GM12891 (cell line): ENCODE measurements at places on chromosomes 12 and 14.

GRCh38 chr12:19539836-19540235, 100.5 kb downstream of the AEBP2 start:
- no peak for DNase-seq

DNA sequence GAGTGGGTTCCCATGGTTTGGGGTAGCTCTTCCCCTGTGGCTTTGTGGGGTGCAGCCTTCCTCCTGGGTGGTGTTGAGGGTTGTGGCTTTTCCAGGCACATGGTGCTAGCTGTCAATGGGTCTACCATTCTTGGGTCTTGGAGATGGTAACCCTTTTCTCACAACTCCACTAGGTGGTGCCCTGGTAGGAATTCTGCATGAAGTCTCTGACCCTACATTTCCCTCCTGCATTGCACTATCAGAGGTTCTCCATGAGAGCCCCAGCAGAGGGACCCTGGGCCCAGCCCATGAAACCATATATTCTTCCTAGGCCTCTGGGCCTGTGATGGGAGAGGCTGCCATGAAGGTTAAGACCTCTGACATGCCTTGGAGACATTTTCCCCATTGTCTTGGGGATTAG, 1093.3 kb downstream of the SLC16A7 start:
- no peak for DNase-seq

GRCh38 chr12:54217774-54218241, 29.0 kb upstream of the SMUG1 start:
- peak; percentile 41 for DNase-seq

DNA sequence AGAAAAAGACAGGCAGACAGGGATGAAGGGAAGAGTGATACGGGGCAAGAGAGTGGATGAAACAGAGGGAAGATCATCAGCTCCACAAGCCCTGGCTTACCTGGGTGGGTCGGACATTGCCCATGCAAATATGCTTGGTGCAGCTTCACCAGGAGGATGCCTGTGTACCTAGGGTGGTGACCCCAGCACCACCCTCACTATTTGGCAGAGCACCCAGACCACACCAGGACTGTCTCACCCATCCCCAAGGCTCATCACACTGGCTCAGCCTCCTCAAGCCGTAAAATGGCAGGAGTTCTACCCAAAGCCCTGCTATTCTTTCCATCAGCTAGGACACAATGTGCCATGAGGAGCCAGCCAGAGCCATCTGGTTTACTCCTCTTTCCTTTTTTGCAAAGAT, 3.0 kb downstream of the GALNT8 start:
- no peak for DNase-seq

GRCh38 chr14:103026988-103027387, 30.4 kb downstream of the CDC42BPB start:
- DNase-seq, result no peak

DNA sequence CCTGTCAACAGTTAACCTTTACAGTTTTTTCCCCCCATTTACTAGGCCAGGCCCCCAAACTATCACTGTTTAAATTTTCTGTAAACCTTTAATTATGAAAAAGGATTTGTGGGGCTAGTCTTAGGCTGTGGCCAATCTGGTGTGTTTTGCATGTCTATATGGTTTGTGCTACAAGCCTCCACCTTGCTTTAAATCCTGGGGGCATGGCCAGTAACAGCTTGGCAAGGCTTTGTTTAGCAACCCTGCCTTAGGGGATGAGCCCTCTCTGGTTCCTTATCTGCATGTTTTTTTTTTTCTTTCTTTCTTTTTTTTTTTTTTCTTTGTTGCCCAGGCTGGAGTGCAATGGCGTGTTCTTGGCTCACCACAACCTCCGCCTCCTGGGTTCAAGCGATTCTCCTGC, 102.7 kb downstream of the KCNMB4 start:
- DNase-seq, result no peak

DNA sequence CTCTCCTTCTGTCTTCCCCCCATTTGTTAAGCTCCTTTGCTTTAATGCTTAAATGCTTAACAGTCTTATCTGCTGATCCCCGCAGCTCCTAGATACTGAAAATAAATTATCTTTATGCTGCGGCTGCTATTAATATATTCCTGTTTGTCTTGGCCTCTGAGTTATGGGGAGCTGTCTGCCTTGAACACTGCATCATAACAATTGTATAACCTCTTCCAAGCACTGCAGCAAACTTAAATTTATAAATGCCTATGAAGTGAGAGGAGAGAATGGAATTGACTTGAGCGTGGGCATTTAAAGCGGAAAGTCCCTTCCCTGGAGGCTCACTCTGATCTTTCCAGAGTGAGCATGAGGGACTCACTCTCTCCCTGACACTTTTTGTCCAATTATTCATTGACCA, 23.1 kb upstream of the DCP1B start:
- DNase-seq, result no peak

GRCh38 chr14:79661752-79662151, 549.6 kb downstream of the DIO2 start:
- DNase-seq, result no peak

DNA sequence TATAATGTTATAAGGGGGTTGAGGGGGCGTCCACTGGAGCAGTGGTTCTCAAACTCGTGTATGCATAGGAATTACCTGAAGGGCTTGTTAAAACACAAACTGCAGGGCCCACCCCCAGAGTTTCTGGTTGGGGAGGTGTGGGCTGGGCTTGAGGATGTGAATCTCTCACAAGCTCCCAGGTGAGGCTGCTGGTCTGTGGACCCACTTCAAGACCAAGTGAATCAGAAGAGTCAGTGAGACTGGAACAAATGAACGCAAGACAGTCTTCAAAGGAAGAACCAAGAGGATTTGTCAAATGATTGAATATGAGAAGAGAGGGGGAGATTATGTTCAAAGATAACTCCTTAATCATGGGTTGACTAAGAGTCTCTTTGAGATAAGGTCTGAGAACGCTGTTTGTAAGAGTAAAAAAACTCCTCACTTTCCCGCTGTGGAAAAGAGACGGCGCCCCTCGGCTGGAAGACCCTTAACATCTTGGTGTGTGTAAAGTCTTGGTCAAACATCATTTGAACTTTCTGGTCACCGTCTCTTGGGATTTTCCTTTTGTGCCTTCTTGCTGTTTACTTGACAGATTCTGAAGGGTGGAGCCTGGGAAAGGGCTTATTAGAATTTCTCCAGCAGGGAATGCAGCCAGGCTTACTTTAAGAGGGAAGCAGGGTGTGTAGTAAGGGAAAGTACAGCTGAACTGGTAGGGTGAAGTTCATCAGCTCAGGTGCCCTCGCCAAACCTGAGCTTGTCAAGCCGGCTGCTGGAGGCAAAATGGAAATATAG, 5.3 kb upstream of the FOXN3 start:
- no peak for DNase-seq

DNA sequence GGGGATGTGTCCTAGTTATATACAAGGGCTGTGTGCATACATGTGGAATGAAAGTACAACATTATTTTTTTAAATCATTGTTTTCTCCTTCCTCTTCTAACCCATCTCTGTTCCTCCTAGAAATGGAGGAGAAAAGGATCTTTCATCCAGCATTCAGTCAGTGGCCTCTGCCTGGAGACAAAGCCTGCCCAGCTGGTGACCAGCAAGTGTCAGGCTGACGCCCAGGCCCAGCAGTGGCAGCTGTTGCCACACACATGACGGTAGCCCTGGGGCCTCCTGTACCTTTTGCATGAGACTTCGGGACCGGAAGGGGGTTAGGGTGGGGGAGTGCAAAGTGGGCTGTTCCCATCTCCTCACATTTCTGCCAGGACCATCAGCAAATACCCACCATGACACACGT, 46.2 kb downstream of the ERH start:
- DNase-seq, result no peak

GRCh38 chr14:42513837-42514236, 907.2 kb downstream of the LRFN5 start:
- no peak for DNase-seq

DNA sequence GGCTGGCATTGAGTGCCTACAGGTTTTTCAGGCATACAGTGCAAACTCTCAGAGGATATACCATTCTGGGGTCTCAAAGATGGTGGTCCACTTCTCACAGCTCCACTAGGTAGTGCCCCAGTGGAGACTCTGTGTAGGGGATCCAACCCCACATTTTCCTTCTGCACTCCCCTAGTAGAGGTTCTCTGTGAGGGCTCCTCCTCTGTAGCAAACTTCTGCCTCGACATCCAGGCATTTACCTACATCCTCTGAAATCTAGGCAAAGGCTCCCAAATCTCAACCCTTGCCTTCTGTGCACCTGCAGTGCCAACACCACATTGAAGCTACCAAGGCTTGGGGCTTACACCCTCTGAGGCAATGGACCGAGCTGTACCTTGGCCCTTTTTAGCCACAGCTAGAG, 179.2 kb downstream of the CCDC91 start:
- no peak for DNase-seq

GRCh38 chr12:103928682-103929045, 1.5 kb upstream of the HSP90B1 start:
- no peak for DNase-seq

GRCh38 chr12:65122703-65123102, 1.6 kb upstream of the WIF1 start:
- no peak for DNase-seq

GRCh38 chr12:55173456-55173855, 47.2 kb downstream of the OR9K2 start:
- no peak for DNase-seq

- no peak for DNase-seq
These were observed 19.9 kb downstream of the CERS5 start for GRCh38 chr12:50147281-50147680.

GRCh38 chr14:61090432-61091216, 109.6 kb downstream of the SLC38A6 start:
- no peak for DNase-seq

GRCh38 chr12:107514887-107515445, 170.6 kb upstream of the PWP1 start:
- no peak for DNase-seq

DNA sequence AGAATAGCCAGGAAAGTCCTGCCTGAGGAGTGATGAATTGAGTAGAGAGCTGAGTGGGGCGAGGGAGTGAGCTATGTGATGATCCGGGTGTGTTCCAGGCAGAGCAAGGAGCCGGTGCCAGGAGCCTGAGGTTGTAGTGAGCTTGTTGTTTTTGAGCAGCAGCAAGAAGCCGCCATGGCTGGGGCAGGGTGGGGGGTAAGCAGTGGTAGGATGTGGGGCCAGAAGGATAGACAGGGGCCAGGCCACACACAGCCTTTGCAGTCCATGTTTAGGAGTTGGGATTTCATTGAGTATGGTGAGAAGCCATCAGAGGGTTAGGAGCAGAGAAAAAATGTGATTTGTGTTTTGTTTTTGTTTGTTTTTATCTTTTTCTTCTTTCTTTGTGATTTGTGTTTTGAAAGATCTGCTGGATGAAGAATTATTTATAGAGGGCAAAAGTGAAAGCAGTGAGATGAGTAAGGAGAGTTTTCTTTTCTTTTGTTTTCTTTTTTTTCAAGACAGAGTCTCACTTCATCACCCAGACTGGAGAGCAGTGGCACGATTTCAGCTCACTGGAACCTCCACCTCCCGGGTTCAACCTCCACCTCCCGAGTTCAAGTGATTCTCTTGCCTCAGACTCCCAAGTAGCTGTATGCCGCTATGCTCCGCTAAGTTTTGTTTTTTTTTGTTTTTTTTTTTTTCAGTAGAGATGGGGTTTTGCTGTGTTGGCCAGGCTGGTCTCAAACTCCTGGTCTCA, 92.3 kb upstream of the BCAT1 start:
- DNase-seq, result no peak

DNA sequence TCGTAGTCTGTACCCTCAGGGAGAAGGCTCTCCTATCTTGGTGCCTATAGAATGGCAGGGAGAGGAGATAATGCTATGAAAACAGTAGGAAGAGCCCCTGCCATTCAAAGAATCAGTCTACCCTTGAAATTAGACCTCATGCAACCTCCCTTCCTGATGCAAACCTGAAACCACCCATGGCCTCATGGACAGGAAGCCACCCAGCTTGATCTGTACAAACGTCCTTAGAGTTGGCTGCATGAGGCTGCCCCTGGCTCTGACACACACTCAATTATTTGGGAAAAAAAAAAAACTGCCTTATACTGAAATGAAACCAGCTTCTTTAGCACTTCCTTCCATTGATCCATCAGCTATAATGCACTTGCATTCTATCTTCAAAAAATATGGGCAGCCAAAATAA, 116.6 kb upstream of the BCL2L14 start:
- DNase-seq, result no peak

DNA sequence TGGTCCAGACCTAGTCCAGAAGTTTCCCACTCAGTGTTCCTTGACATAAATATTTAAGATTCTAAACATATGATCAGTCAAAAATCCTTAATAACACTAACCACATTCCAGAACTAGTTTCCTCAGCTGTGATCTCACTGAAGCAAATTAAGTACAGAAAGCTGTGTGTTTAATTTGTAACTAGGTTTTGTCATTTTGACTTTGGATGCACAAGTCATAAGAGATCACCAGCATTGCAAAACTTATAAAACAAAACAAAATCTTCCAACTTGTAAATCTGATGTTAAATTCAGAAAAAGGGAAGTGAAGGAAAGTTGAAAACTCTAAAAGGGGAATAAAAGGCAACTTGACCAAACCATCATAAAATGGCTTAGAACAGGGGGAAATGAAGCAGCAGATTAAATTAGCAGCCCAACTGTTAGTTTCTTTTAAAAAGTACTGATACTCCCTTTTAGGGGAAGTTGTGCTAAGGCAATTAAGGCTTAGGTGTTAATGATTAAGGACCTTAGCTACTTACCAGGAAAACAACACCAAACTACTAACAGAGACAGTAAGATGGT, 56.6 kb downstream of the SH2B3 start:
- DNase-seq, result no peak

- no peak for DNase-seq
These were observed 103.2 kb upstream of the DIO3 start for GRCh38 chr14:101457936-101458740.

DNA sequence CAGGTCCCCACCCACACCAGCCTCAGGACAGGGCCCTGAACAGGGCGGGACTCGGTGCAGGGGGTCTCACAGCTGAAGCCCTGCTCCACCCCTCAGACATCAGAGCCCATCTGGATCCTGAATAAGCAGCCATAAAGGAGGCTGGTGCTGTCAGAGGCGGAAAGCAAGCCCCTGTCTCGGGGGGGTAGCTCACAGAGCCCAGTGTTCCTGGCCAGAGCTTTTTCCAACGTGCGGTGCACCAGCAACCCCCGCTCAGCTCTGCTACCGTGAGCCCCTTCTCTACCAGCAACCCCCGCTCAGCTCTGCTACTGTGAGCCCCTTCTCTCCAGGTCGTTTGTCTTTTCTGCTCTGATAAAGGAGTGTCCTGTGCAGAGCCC, 136.5 kb upstream of the SFSWAP start:
- no peak for DNase-seq

- no peak for DNase-seq
These were observed 162.7 kb downstream of the GRIP1 start for GRCh38 chr12:66516133-66516532.

- DNase-seq, result no peak
These were observed 49.1 kb downstream of the FBXO33 start for GRCh38 chr14:39383026-39383660.

- DNase-seq, result no peak
These were observed 2.0 kb upstream of the ATN1 start for GRCh38 chr12:6925540-6926279.

DNA sequence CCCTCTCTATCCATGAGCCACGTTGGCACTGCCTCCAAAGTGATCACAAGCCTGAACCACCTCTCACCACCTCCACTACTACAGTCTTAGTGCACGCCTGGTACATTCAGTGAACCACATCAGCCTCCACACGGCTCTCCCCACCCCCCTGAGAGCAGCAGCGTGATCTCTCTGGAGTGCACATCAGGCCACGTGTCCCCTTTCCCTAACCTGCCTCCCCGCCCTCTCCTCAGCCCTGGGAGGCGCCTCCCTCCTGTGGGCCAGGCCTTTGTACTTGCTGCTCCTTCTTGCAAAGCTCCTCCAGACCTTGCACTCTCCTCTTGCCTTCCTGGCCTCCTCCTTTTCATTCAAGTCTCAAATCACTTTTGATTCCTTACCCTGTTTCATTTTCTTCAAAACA, 49.8 kb downstream of the SLC6A12 start:
- DNase-seq, result no peak
